ENCODE measurements at places on chromosomes 2 and 18.

GRCh38 chr2:14428056-14428455 lies 204.5 kb upstream of the LRATD1 start:
- no peak for DNase-seq

- DNase-seq = no peak
Observed at GRCh38 chr2:190670182-190670946, 21.5 kb downstream of the NAB1 start.

DNA sequence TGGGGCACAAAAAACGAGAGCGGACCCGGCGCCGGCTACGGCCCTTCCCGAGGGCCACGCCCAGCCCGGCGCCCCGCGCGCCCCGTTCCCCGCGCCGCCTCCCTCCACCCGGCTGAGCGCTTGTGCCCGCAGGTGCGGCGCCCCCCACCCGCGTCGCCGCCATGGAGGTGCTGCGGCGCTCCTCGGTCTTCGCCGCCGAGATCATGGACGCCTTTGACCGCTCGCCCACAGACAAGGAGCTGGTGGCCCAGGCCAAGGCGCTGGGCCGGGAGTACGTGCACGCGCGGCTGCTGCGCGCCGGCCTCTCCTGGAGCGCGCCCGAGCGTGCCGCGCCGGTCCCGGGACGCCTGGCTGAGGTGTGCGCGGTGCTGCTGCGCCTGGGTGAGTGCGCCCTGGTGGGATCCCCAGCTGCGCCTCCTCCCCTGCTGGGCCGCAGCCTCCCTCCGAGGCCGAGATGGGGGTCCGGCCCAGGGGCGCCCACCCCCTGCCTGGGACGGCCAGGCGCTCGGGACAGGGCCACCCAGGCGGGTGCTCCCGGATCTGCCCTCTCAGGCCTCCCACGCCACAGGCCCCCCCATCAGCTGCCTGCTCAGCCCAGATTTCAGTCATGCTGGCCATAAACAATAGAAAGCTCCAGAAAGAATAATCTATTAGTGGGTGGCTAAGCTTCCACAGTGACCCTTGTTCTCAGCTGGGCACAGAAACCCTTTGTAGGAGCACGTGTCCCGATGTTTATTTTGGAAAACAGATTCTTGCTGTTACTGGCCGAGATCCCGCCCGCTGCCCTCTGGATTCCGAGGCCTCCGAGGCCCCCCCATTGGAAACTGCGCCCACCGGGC lies 997 bp downstream of the BOK start:
- DNase-seq = no peak

DNA sequence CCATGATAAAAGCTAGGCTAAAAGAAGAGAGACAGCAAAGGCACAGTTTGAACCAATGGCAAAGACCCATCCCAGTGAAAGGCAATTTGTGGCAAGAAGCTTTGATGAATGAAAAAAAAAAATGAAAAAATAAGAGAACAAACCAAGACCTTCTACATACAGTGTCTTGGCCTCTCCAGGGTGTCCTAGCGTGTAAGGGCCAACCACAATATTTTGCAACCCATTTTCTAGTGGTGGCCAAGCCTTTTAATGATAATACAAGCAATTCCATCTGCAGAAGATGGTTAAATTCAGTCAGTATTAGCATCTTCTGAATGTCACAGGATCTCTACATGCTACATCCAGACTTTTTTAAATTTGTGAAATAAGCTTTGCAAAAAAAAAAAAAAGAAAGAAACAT lies 270.4 kb downstream of the LRATD1 start:
- no peak for DNase-seq

DNA sequence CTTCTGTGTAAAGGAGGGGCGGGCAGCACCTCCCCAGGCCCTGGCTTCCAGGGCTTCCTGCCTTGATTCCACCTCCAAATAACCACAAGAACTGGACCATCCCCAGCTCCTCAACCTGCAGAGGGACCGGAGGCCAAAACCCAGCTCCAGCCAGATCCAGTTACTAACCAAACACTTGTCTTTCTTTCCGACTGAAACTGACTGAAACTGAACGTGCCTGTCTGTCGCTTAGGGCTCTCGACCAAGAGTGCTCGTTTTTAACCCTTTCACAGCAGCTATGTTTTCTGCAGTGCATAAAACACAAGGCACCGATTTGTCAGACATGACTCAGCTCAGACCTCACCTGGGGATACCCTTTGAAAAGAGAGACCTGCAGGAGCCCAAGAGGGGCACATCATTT lies 249.9 kb upstream of the SIX2 start:
- no peak for DNase-seq

DNA sequence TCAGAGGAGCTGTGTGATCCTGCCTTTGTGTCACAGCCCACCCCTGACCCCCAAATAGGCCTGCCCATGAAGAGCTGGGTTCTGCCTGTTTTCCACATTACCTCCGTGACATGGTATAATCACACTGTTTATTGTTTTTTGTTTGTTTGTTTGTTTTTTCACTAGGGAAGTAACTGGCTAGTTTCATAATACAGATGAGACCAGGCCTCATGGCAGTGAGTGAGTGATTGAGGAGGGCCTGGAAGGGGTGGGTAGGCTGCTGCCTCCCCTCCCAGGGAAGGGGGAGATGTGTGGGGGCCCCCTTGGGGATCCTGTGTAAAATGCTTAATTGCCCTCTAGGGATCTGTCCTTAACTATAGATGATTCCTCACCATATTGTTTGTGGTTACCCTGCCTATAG lies 190.5 kb downstream of the LDLRAD4 start:
- no peak for DNase-seq

DNA sequence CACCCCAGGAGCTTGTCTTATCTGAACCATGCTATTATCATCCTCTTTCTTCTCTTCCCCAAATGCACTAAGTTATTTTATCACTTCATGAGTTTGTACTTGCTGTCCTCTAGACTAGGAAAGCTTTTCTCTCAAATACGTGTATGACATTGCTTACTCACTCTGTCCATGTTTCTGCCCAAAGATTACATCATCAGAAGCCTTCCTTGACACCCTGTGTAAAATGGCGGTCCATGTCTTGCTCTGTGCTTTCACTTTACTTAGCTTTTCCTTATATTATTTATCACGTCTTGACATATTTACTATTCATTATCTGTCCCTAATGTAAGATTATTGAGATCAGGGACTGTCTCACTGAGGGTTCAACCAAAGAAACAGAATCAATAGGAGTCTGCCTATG lies 196.1 kb upstream of the ZEB2 start:
- DNase-seq = no peak

- DNase-seq = no peak
Observed at GRCh38 chr18:32815881-32816280, 43.1 kb upstream of the KLHL14 start.

DNA sequence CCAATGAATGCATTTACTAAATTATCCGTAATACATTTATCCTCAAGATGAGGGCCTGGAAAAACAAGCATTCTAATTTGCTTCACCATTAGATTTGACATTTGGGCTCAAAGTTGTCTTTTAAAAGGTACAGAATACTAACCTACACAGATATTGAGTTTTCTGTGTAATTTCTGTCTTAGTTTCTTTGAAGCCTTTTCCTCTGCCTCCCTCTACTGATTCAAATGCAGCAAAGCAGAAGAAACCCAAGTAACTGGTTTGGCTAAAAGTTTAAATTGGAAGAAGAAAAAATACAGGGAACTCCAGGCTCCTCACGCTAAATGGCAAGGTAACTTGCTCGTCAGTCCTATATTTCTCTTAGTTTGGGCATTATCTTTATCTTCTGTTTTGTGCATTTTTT lies 53.3 kb upstream of the SLC5A7 start:
- DNase-seq = no peak

- DNase-seq = no peak
Observed at GRCh38 chr2:78145997-78146722, 624.0 kb upstream of the LRRTM4 start.

Data from GM12864 (cell line).